ENCODE measurements at places on chromosomes 11 and 22.

DNA sequence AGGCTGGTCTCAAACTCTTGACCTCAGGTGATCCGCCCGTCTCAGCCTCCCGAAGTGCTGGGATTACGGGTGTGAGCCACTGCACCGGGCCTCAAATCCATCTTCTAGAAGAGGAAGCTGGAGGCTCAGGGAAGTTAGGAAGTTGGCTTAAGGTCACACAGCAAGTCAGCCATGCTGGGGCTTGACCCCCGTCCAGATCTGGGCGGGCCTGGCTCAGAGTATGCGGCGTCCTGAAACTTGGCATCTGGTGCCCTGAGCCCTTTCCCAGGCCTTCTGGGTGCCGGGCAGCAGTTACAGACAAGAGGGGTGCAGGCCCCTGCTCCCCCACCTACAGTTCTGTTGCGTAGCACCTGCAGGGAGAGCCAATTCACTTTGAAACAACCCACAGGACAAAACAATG is 11.2 kb downstream of the MPPED1 start:
- DNase-seq: no peak

GRCh38 chr11:40183073-40184064 is 1276.1 kb downstream of the LRRC4C start:
- no peak for DNase-seq

GRCh38 chr11:27161071-27161470 is 120.5 kb downstream of the BBOX1 start:
- no peak for DNase-seq

- DNase-seq: no peak
Measured at GRCh38 chr11:35133656-35134055, 5.3 kb upstream of the CD44 start.

DNA sequence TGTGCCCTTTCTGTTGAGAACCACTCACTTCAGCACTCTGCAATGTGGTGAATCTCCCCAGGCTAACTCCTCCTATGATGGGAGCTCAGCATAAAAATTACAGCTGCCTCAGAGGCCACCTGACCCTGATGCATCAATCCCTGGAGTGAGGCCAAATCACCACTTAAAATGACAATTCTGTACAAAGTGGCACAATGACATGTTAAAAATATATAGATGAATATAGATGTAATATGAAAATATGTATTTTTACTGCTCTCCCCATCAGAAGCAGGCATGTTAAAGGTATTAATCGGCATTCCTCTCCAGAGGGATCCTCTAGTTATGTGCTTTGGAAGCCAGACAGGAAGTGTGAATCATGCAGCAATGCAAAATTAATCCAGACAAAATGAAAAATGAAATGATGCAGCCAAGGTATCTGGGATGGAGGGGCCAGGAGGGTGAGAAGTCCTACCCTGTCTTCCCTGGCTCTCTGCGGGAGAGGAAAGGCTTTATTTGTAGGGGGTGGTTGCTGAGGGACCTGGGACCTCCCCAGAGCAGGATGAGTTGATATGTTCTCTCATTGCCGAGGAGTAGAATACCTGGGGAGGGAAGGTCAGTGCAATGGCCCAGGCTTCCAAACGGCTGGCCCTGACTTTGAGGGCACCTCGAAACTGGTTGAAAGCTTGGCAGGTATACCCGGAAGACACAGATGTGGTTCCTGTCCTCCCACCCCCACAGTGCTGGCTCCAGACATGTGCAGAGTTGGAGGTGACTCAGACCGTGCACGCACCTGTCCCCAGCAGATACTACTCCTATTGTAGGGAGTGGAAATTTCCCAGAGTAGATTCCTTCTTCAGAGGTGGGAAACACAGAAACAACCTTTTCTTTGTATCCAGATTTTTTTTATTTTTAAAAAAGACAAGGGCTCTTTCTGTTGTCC is 347.9 kb upstream of the NCAM1 start:
- DNase-seq: no peak

DNA sequence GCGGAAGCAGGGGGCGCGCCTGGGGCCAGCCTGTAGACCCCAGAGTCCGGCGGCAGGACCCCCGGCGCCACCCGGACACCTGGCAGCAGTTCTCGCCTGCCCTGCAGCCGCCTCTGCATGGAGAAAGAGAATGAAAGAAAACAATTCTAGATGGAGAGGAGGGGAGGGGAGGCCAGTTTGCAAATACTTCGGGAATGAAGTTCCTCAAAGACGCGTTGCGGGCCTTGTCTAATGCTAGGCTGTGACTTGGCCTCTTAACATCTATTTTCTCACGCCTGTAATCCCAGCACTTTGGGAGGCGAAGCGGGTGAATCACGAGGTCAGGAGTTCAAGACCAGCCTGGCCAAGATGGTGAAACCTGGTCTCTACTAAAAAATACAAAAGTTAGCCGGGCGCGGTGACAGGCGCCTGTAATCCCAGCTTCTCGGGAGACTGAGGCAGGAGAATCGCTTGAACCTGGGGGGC is 2.1 kb upstream of the BARX2 start:
- DNase-seq: no peak

DNA sequence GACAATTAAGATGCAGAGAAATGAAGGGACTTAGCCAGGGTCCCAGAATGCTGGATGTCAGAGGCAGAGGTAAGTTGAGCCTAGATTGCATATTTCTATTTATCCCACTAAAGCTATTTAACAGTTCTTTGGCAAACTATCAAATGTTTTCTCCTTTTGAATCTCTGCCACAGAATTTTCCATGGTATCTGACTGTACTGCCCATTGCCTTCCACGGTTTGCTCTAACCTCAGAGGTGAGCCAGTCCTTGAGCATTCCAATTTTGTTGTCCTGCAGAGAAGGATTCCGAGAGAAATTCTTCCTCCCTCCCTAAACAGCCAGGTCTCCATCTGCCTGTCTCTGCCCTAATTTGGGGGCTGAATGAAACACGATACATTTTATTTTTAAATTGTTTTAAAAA is 368.3 kb upstream of the SYN3 start:
- DNase-seq: no peak

DNA sequence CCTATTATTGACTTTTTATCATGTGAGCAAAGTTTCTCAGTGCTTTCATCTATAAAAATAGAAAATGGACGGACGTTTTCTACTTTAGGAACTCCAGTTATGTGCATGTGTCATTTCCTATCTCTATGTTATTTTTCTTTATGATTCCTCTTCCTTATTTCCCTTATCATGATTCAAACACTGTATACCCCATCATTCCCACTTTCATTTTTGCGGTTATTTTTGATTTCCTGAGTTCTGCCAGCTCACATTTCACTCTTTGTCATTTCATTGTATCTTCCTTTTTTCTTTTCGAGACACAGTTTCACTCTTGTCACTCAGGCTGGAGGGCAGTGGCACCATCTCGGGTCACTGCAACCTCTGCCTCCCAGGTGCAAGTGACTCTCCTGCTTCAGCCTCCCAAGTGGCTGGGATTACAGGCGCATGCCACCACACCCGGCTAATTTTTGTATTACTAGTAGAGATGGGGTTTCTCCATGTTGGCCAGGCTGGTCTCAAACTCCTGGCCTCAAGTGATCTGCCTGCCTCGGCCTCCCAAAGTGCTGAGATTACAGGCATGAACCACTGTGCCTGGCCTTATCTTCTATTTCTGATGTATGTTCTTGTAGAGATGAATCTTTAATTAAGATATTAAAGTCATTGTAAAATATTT is 21.5 kb downstream of the C11orf58 start:
- no peak for DNase-seq

GRCh38 chr11:18853086-18853720 is 61.6 kb upstream of the PTPN5 start:
- DNase-seq: no peak

- DNase-seq: no peak
Measured at GRCh38 chr11:67368621-67369020, 4.8 kb downstream of the CLCF1 start.

- DNase-seq: no peak
Measured at GRCh38 chr22:19396934-19397733, 34.4 kb downstream of the HIRA start.

DNA sequence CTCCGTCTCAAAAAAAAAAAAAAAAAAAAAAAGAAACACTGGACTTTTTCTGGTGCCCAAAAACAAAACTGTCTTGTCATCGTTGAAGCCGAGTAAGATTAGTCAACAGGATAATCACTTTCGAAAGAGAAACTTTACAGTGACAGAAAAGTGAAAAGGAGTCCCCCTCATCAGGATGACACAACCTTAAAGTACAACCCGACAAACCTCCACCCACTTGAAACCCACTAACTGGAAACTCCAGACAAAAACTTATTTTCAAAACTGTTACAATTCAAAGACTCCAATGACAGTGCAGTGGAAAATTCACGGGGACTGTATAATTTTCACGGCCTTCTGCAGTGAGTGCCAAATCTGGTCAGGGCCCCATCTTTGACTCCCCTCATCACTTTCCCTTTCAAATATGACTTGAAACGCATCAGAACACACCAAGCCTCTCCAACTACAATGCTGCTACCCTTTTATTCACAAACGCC is 1.3 kb downstream of the DENND5A start:
- DNase-seq: no peak

DNA sequence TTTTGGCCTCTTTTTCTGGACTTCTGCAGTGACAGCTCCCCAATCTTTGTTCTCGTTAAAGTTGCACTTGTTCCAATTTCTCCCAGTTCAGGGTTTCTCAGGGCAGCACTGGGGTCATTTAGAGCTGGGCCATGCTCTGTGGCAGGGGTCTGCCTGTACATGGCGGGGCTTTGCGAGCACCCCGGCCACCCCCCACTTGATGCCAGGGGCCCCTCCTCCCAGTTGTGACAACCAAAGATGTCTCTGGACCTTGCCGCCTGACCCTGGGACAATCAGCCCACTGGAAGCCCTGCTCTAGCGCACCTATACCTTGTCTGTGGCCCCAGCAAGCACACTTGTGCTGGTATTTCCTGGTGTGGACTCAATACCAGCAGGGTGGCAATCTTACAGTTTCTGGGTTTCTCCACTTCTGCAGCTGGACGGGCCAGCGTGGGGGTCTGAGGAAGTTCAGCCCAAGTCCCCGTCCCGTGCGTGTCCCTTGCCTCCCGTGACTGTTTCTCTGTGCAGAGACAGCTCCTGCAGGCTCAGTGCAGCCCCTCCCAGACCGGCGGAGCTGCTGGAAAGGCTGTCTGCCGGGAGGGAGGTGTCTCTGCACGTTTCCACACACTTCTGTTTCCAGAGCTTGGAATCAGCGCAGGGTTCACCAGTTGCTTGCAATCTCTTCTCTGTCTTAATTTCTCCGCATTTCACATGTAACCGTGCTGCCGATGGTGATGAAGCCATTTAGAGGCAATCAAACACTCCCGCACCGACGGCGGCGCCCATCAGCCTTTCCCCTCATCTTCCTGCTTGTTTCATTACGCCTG is 1328.9 kb downstream of the BRD1 start:
- no peak for DNase-seq

DNA sequence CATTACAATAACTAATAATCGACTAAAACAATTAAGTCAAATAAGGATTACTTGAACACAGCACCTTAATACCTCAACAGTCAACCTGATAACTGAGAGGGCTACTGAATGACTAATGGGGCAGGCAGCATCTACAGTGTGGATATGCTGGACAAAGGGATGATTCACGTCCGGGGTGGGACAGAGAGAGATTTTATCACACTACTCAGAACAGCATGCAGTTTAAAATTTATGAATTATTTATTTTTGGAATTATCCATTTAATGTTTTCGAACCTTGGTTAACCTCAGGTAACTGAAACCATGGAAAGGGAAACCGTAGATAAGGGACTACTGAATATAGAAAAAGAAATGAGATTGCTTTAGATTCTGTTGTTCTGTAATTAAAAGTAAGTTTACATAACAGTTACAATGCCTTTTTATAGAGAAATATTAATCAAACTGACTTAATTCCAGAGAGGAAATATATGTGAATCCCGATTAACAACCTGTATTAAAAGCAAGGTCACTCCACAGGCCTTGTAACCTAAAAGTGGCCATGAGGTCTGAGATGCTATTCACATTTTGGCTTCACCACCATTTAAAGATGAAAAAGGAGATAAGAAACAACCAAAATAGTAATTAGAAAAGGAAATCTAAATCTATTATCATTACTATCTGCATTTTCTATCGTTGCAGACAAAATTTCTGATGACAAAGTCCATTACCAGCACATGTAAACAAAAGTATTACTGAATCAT is 119.0 kb upstream of the TP53AIP1 start:
- DNase-seq: no peak

GRCh38 chr22:39135092-39135896 is 17.2 kb downstream of the CBX7 start:
- no peak for DNase-seq

DNA sequence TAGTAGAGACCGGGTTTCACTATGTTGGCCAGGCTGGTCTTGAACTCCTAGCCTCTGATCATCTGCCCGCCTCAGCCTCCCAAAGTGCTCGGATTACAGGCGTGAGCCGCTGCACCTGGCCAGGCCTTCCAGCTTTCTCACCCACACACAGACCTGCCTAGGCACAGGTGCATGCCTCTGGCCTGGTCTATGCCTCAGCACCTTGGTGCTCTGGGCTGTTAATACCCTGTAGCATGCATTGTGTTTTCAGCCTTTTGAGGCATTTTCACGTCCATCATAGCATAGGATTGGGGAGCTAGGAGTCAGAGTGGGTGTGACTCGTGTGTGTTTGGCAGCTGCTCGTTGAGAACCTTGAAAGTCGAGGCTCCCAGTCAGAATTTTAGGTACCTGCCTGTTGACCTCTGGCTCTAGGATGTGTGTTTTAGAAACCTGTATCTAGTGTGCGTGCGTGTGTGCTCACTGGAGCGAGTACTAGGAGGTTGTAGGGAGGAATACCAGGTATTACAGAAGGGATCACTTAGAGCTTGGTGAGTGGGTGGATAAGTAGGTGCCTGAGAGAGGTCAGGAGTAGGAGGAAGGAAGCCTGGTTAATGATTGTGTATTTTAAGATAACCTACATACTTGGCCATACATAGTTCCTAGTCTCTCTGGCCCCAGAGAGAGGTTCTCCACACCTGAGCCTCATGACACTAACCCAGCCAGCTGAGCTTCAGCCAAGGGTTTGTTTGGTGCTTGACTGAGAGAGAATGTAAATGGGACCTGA is 20.0 kb downstream of the CRKL start:
- no peak for DNase-seq

- no peak for DNase-seq
Measured at GRCh38 chr22:47000888-47001287, 238.4 kb downstream of the TBC1D22A start.

GRCh38 chr22:39745789-39746188 is 147.8 kb downstream of the ENTHD1 start:
- DNase-seq: no peak

DNA sequence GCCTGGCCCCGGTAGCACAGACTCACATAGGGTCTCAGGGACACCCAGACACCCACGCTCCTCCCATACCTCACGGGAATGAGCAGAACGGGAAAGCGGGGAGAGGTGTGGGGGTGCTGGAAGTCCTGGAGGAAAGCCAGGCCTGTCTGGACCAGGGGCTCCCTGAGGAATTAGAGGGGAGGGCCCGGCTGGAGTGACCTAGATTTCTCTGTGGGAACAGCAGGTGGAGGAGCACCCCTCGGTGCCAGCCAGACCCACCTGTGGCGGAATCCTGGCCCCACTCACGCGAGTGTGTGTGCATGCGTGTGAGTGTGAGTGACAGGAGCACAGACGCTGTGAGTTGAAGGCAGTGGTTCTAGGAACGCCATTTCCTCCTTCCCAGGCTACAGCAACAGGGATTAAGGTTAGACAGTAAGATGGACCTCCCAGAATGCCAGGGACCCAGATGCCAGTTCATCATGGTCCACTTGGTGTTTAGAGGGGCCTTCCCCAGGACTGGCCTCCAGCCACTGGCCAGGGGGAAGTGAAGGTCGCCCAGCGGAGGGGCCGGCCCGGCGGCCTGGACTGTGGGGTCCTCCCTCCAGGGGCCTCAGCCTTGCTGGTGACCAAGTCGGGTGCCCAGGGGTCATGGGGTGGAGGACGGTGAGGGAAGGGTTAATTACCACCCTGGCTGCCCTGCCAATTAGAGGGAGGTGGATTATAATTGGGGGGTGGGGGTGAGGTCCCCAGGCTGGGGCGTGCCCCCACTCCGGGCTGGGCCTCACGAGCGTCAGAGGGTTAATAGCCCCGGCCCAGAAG is 1.0 kb downstream of the PKP3 start:
- no peak for DNase-seq

All from NCI-H1930 (cell line).